Frontal cortex (tissue), 4 donors: ENCODE measurements at places on chromosomes 3 and 15. TPM values are rescaled to one million over a fixed set of nuclear protein-coding genes. Genes with fewer than 3 reads are reported as not detected.

NR1D2 gene
- 39.5 TPM for total RNA-seq

GRK7 gene
- total RNA-seq = under 0.01 TPM

ARGFX gene
- not detected for total RNA-seq

PLSCR5 gene
- under 0.01 TPM for total RNA-seq

CDV3 gene
- 117 TPM for total RNA-seq

KBTBD8 gene
- total RNA-seq = 19.2 TPM

ITGB5 gene
- total RNA-seq = 20.4 TPM

PGBD4 gene
- total RNA-seq = 4.5 TPM

- no peak for DNase-seq
Observed at GRCh38 chr3:188979669-188980310, 192.0 kb upstream of the TPRG1 start.

- no peak for DNase-seq
Observed at GRCh38 chr3:128349963-128350599, 116.6 kb downstream of the DNAJB8 start.

DNA sequence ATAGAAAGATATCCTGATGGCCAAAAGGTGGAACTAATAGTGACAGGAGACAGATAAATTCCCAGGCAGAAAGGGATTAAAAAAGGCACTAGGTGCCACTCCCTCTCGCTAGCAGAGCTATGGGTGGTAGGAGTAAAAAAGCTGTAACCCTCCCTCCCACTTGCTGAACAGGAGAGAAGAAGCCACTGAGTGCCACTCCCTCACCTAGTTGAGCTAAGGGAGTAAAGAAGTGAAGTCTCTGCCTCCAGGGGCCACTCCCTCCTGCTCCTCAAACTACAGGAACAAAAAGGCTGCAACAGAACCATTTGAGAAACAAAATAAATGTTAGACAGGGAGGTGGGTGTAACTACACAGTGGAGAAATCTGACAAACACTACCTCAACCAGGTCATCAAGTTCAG is 276.2 kb upstream of the EPHA6 start:
- no peak for DNase-seq

- no peak for DNase-seq
Observed at GRCh38 chr3:134621854-134622253, 29.0 kb downstream of the KY start.

GRCh38 chr3:149090461-149090860 is 4.1 kb upstream of the HLTF start:
- no peak for DNase-seq

- no peak for DNase-seq
Observed at GRCh38 chr3:69174871-69175737, 52.7 kb upstream of the LMOD3 start.

GRCh38 chr15:38796589-38796988 is 232.0 kb upstream of the RASGRP1 start:
- DNase-seq = no peak

DNA sequence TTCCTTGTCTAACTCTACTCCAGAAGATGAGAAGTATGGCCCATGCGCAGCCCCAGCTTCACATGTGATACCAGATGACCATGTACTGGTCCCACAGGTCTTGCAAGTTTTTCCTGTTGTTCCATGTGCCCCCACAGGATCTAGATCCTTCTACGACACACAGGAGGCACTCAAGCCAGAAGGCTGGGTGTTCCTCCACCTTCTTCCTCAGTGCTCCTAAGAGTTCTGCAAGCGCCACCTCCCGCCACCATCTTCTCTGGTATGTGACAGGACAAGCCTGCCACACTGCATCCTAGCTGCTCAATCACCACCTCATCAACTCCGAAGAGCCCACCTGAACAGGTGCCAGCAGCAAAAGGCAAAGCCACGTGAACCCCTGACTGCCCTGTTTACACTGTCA is 43.1 kb downstream of the XXYLT1 start:
- DNase-seq = no peak

DNA sequence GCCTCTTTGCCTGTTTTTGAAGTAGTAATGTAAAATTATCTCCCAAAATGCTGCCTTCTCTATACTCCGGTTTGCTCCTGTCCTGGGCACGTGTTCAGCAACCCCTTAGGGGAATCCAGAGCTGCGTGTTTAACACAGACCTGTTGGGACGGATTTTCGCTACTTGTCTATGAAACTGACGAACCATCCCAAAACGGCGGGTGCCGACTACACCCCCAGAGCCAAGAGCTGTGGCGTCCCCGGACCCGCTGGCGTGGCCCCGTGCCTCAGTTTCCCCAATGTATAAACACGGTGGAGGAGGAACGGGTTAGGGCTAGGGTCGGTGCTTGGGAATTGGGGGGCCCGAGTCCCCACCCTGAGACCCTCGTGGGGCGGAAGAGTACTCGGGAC is 473 bp downstream of the FHIT start:
- DNase-seq = no peak

GRCh38 chr15:68314563-68314962 is 37.0 kb downstream of the FEM1B start:
- no peak for DNase-seq

DNA sequence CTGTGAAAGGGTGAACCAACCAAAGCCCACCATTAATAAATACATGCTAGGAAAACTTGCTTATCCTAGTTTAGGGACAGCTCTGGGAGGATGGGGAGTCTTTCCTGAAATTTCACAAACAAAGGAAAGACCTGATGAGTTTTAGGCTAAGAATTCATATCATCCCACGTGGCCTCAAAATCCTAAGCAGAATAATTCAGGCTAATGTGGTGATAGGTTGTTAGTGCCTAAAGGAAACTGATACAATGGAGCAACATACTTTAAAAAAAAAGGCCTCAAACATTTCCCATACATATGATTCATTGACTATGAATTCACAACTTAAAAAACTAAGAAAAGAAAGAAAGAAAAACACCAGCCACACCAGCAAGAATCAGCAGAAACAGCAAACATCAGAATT is 126.9 kb upstream of the CNTN4 start:
- no peak for DNase-seq

GRCh38 chr3:160981217-160981938 is 123.8 kb downstream of the B3GALNT1 start:
- no peak for DNase-seq

- no peak for DNase-seq
Observed at GRCh38 chr15:65558997-65559760, 28.9 kb downstream of the HACD3 start.

DNA sequence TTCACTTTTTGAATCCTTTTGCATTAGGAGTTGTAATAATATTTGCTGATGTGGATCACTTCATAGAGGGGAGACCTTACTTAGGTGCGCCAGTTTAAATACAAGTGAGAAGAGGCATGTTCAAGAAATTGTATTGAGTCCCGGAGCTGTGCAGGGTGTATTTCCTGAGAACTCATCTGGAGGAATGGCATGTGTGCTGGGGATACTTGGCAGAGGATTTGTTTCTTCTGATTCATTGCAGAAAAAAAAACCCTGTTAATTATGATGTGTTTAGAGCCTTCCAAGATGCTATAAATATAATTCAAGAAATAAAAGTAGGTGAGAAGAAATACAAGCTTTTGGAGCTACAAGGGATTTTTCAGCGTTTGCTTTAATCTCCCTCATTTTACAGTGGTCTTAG is 97.6 kb downstream of the TPRG1 start:
- no peak for DNase-seq

- DNase-seq = no peak
Observed at GRCh38 chr3:117036259-117036799, 326.8 kb downstream of the TUSC7 start.

DNA sequence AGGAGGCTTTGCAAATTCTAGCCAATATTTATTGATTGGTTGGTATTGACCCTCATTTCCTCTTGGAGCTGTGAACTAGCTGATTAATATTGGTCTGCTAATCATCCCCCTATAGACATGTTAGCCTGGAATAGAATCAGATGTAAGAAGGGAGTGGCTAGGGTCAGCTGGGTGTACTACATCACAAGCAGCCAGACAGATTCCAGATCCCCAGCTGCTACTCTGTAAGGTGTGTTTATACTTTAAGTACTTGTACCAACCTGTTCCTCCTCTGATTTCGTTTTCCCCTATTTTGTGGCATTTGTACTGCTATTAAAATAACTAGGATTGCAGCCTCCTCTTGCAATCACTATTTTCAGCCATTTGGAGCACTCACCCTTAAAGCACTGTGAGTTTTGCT is 49.9 kb downstream of the PARP15 start:
- no peak for DNase-seq

DNA sequence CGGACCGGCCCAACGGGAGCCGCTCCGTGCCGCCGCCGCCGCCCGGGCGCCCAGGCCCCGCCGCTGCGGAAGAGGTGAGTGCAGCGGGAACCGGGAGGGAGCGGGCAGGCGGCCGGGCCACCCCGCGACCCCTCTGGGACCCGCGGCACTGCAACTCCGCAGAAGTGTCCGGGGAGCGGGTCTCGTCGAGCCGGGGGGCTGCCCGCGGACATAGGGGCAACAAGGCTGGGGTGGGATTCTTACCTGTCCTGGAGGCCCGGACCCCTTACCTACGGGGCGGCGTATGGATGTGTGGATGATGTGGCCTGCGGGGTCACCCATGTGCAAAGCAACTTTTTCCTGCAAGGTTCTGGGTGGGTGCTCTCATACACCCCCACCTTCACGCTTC is 361 bp downstream of the SEMA3F start:
- no peak for DNase-seq

GRCh38 chr3:71956716-71957115 is 171.8 kb upstream of the PROK2 start:
- no peak for DNase-seq

DNA sequence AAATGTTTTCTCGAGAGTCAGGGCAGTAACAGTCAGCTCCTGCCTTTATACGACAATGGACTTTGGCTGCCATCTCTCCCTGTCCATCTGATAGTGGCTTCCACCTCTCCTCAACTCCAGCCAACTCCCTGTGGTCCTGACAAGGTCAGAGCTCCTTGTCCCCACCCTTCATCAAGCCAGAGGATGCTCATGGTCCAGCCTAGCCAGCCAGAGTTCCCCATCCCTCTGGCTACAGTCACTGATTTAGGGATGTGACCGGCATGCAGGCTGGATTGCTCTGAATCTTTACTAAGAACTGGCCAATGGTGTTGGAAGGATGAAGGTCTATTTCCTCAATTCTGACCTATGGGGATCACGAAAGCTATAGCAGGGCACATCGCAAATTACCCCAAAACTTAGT is 156.1 kb downstream of the OR4M2 start:
- no peak for DNase-seq

- DNase-seq = no peak
Observed at GRCh38 chr15:65082303-65082953, 5.9 kb downstream of the KBTBD13 start.
